ENCODE measurements at places on chromosomes 12 and 14. TPM values are rescaled to one million over a fixed set of nuclear protein-coding genes. Genes with fewer than 3 reads are reported as not detected.

TCL1B gene
- not detected for total RNA-seq

CD4 gene
- total RNA-seq: not detected

CCDC196 gene
- not detected for total RNA-seq

SMIM41 gene
- total RNA-seq: not detected

MSI1 gene
- total RNA-seq: not detected

NKX2-1 gene
- not detected for total RNA-seq

ENDOU gene
- not detected for total RNA-seq

FOXG1 gene
- not detected for total RNA-seq

GNPNAT1 gene
- total RNA-seq: 38.9 TPM

USP44 gene
- 3.1 TPM for total RNA-seq

SYCP3 gene
- total RNA-seq: 0.25 TPM

CIROP gene
- not detected for total RNA-seq

DEGS2 gene
- total RNA-seq: not detected

NXPH4 gene
- not detected for total RNA-seq

STAC3 gene
- total RNA-seq: 1.0 TPM

ZFHX2 gene
- total RNA-seq: 2.0 TPM

SLC35F4 gene
- total RNA-seq: not detected

ANKS1B gene
- total RNA-seq: 0.38 TPM

AVPR1A gene
- total RNA-seq: not detected

FOXA1 gene
- not detected for total RNA-seq

RALGAPA1 gene
- 30.9 TPM for total RNA-seq

BEGAIN gene
- total RNA-seq: 0.46 TPM

TSHR gene
- not detected for total RNA-seq

TCP11L2 gene
- 15.3 TPM for total RNA-seq

FIGNL2 gene
- 2.5 TPM for total RNA-seq

BATF gene
- not detected for total RNA-seq
